ENCODE measurements at places on chromosomes 1 and 21.

GRCh38 chr1:159879136-159879535 lies 16.7 kb upstream of the VSIG8 start:
- peak; percentile 33 for DNase-seq

DNA sequence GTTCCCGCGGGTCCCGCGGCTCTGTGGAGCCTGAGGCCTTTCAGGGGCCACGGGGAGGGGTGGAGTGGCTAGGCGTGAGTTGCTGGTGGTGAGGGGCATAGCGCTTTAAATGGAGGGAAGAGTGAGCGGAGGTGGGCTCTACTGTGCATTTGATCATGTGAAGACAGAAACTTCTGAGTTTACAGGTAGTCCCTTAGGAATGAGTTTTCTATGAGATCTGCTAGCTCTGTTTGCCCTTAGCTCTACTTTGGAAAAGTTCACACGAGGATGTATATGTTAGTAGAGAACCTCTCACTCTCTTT lies 593 bp downstream of the ST6GALNAC3 start:
- DNase-seq = no peak

DNA sequence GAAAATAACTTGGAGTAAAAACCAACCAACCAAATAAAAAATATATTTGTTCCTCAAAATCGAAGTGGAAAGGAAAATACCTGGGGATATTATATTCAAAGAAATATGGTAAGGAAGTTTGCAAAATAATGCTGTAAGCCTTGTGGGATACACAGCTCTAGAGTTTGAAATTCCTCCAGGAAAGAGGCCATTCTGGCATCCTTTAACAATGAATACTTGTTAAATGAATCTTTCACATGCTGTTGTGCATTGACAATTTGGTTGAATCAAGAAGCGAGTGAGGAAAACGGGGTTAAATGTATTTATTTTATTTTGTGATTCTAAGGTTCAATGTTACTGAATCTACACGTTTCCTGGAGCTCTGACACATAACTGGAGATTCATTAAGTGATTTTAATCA lies 30.5 kb upstream of the NTNG1 start:
- no peak for DNase-seq

- no peak for DNase-seq
Measured at GRCh38 chr1:184426278-184426674, 39.4 kb downstream of the C1orf21 start.

DNA sequence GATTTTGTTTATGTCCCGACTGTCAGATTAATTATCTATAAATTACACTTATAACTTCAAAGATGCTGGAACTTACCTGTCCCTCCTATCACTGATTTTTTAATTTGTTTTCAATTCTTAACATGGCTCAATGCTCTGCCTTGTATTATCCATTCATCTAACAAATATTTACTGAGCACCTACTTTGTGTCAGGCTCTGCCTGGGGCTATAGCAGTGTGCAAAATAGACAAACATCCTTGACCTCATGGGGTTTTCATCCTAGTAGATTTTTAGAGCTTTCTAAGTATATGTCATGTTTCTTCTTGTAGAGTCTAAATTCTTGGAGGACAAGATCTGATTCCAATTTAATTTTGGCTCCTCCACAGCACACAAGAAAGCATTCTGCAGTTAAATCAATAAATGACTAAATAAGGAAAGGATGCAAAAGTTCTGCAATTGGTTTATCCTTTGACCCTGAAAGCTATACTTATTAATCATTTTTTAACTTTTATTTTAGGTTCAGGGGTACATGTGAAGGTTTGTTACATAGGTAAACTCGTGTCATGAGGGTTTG lies 10.8 kb upstream of the SMYD2 start:
- no peak for DNase-seq

GRCh38 chr1:245645894-245646293 lies 491.1 kb downstream of the KIF26B start:
- DNase-seq = no peak

DNA sequence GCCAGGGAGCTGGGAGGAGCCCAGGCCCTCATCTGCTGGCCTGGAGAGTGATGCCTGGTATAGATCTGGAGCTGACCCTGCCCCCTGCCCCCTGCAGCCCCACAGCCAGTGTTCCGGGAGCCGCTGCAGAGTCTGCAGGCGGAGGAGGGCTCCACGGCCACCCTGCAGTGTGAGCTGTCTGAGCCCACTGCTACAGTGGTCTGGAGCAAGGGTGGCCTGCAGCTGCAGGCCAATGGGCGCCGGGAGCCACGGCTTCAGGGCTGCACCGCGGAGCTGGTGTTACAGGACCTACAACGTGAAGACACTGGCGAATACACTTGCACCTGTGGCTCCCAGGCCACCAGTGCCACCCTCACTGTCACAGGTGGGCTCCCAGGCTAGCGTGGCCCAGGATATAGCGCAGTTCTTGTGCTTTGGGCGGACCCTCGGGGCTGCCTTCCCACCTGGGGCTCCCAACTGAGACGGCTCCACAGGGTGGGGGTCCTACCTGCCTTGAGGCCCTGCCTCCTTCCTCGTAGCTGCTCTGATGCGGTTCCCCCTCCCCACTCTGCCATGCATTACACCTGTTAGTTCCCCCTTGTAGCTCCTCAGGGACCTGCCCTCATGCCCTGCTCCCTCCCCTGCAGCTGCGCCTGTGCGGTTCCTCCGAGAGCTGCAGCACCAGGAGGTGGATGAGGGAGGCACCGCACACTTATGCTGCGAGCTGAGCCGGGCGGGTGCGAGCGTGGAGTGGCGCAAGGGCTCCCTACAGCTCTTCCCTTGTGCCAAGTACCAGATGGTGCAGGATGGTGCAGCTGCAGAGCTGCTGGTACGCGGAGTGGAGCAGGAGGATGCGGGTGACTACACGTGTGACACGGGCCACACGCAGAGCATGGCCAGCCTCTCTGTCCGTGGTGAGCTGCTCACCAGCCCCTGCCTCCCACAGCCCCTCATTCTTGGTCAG lies 98.7 kb downstream of the OBSCN start:
- no peak for DNase-seq

Measured in IMR-90 (cell line).